ENCODE measurements at places on chromosomes 1 and 21.

GRCh38 chr1:42239555-42239954 lies 75.0 kb upstream of the GUCA2A start:
- DNase-seq, result no peak

- DNase-seq, result no peak
Observed at GRCh38 chr1:54885237-54885679, 1.7 kb downstream of the DHCR24 start.

DNA sequence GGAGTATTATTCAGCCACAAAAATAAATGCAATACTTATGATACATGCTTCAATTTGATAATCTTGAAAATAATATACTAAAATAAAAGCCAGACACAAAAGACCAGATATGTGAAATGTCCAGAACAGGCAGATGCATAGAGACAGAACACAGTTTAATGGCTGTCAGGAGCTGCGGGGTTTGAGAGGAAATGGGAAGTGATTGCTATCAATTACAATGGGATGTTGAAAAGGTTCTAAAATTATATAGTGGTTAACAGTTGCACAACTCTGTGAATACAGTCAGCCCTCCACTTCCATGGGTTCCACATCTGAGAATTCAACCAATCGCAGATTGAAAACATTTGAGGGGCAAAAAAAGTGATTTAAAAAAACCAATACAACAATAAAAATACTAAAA lies 54.0 kb downstream of the LTN1 start:
- no peak for DNase-seq

DNA sequence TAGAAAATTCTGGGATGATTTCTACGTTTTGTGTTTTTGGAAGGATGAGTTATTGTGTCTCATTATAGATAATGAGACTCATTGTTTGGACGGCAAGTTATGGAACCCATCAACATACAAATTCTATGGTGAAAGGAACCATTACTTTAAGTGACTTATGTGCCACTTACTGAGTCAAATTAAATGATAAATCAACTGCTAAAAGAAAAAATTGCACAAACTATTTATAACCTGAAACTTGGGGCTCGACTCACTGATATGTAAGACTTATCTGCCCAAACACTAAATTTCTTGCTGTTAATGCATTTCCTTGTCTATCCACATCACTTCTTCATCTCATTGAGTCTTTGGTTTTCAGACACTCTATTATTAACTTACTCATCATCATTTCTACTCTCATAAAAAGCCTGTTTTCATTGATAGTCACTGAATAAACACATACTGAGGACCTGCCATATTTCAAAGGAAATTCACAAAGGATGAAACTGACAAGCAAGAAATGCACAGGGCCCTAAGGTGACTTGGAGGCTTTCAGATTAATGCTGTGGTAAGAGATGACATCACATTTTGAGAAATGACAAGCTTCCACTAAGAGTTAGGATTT lies 872.7 kb upstream of the ADAMTS5 start:
- DNase-seq, result no peak

DNA sequence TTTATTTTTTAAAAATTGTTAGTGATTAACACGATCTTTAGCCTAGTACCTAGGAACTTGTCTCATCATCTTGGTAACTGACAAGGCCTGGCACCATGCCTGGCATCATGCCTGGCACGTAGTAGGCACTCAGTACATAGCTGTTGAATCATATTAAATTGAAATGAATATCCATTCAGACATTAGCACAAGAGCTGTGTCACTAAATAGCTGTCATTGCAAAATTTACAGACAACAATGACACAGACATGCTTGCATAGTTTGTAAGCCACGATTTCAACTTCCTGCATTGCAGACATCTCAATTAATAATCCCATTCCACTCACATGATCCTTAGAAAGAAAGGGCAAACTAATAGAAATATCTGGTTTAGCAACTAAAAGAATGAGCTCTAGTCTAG lies 15.4 kb upstream of the PHACTR4 start:
- no peak for DNase-seq

- no peak for DNase-seq
Observed at GRCh38 chr1:10693152-10693496, 103.3 kb downstream of the CASZ1 start.

DNA sequence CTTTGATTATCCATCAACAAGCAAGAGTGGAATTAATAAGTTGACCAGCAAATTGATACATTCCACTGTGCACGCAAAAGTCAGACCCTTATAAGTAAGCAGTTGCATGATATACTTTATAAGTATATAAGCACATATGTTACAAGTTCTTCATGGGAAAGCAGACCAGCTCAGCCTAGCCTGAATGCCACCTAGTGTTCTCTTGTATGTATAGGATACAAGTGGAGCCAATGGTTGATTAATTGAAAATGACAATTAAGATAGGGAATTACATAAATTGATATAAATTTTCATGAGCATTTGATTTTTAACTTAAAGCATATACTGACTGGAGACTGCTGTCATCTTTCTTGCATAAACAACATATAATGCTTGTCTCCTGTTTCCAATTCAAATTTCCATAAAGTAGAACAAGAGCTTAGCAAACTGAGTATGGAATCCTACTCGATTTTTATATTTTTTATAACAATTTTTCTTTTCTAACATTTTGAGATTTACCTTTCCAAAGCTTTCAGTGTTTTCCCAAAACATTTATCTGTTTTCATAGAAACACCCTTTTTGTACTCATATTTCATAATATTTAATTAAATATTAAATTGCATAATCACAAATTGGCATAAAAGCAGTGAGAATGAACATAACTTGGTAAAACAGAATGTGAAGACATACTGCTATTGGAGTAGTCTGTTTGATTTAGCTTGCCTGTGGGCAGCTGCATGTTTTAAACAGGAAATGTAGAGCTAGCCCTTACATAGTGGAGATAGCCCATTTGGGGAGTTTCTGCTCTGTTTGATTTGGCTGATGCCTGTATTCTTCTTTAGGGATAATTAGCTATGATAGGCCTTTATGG lies 62.8 kb downstream of the MAGI3 start:
- no peak for DNase-seq

GRCh38 chr1:244154872-244155531 lies 103.9 kb downstream of the ZBTB18 start:
- no peak for DNase-seq

GRCh38 chr1:186781730-186782129 lies 47.0 kb upstream of the PLA2G4A start:
- DNase-seq, result no peak

GRCh38 chr1:201681375-201681774 lies 142.4 kb downstream of the NAV1 start:
- no peak for DNase-seq

DNA sequence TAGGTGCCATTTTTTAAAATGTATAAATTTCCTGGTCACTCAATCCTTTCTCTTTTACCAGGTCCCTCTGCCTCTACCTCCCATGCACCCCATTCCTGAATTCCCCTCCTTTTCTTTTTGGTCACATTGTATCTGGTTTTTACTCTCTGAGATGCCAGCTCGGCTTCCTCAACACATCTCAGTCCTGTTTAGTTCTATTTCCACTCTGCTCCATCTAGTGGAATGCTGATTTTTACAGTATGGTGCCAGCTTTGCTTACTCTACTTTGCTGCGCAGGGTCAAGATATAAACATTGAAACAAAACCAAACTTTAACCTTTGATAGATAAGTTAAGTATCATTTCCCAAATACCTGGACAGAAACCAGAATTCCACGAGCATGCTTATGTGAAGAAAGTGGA lies 96.0 kb downstream of the ESRRG start:
- no peak for DNase-seq

DNA sequence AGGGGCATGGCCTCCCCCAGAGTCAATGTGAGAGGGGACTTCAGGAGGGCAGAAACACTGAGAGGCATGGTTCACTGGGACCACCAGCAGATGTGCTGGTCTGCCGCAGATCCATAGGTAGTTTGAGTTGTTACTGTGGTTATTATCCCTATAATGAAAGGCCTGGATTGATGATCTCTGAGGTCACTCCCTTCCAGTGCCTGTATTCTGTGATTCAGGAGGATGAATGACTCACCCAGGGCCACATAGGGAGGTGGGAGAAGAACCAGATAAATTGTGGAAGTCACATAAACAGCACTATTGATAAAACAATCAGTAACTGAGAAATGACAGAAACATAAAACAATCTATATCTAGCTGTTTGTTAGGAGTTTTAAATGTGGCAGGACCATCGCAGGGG lies 22.7 kb upstream of the ACTL8 start:
- no peak for DNase-seq

DNA sequence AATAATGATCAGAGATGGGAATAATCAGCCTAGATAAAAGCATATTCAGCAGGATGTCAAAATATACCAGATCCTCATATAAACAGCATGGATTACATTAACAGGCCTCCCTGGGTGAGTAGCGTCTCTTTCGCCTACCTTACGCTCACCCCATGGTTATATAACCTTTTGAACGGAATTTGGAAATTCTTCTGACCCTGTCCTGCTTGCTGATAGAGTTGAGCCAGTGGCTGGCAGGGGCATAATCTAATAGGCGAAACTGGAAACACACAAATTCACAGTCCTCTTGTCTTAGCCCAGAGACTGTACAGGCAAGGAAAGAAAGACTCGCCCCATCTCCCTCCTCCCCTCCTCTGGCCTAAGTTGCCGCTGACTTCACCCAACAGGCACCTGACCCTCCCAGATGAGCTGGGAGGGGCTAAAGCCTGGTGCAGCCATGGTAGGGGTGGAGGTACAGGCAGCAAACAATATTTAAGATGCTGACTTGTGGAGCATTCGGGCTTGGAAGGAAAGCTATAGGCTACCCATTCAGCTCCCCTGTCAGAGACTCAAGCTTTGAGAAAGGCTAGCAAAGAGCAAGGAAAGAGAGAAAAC lies at the start of gene ANGPTL7:
Gene ANGPTL7 (plus strand): TSS at position 498 of the 594 bp plus-strand sequence. CDS start 225 bp downstream, outside the sequence.
- DNase-seq, result no peak

- DNase-seq, result no peak
Observed at GRCh38 chr1:19010503-19010902, 54.0 kb upstream of the IFFO2 start.

DNA sequence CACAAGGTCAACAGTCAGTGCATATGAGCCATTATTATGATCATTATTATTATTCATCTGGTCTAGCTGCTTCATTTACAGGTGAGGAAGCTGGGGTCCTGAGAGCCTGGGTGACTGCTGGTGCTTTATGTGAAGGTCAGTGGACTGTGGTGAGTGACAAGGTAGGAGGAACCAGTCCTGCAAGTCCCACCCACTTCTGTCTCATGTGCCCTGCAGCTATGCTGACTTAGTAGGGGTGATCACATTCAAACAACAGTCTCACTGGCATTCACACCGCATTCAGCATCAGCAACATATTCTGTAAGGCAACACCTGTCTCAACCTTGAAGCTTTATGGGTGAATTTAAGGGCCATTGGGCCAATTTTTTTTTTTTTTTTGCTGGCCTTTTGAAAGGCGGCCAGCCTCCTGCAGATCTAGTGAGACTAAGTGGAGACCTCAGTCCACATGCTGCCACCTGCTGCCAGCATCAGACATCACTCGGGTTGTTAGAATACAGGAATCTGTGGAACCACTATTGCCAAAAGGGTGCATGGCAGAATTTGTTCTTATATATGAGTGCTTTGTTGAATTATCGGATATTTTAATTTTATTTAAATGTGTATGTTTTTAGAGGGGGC lies 59.9 kb upstream of the CACNA1E start:
- no peak for DNase-seq

DNA sequence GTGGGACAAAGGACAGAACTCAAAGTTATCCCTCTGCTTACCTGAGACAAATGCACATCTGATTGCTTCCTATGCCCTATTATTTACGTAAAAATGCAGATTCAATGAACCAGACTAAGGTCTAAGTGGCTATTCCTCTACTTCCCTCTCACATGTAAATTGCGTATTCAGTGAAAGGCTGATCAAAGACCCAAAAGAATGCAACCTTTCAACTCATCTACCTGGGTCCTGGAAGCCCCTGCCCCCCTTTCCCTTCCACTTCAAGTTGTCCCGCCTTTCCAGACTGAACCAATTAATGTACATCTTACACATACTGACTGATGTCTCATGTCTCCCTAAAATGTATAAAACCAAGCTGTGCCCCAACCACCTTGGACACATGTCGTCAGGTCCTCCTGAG lies 14.6 kb downstream of the SSX2IP start:
- DNase-seq, result no peak

GRCh38 chr1:111882559-111882958 lies 106.9 kb downstream of the KCND3 start:
- no peak for DNase-seq

DNA sequence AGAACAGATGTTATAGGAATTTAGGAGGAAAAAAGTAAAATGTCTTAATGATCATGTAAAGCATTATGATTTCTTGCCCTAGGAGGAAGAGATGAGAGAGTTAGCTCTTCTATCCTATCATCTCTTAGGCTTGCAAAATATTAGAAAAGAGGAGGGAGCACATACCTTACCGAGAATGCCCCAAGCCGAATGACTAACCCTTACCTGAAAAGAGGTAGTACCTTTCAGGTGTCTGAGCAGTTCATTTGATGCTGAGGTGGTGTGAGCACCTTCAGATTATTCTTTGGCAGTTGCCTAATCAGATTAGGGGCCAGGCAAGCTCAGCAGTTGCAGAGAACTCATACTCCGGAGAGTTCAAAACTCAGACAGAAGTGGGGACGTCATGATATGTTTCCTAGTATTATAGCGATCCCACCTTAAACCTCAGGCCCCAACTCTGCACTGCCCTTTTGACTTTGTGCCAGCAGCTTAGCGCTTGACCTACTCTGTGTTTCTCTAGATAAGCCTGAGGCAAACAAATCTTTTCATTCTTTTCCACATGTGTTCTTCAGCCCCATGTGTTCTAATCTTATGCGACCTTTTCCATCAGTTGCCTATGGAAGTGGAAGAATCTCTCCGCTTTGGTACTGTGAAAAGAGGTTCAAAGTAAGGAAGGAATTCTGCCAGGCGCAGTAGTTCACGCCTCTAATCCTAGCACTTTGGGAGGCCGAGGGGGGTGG lies 52.5 kb downstream of the ATP2B4 start:
- no peak for DNase-seq

- no peak for DNase-seq
Observed at GRCh38 chr21:15449556-15449955, 280.2 kb upstream of the USP25 start.

- peak; percentile 75 for DNase-seq
Observed at GRCh38 chr1:2231532-2232254, 3.6 kb downstream of the SKI start.

DNA sequence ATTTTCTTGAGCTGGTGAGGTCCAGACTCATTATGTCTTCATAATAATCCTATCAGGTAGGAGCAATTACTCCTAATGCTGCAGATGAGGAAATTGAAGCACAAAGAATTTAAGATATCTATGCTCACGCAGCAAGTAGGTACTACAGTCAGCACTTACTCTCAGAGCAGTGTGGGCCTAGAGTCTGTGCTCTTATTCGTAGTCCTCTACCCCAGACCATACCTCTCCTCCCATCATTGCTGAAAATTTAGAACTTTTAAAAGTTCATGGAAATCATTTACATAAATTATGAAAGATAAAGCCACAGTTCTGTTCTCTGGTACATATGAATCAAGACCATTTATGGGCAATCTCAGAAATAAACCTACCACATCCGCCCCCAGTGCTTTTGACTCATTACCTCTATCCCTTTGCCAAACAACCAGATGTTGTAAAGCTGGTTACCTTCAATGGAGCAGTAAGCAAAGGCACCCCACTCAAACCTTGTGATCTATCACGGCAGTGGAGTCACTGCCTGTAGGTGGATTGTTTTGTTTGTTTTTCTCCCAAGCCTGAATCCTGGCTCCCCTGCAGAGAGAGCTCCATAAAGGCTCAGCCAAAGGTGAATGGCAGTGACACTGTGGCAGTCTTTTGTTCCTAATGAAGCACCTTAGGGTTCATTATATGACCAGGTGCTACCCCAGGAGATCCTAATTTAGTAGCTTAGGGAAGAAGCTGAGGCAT lies 20.9 kb upstream of the MAN1A2 start:
- DNase-seq, result no peak

All from effector CD4-positive, alpha-beta T cell (primary cell).